ENCODE measurements at places on chromosomes 7 and 10.

DNA sequence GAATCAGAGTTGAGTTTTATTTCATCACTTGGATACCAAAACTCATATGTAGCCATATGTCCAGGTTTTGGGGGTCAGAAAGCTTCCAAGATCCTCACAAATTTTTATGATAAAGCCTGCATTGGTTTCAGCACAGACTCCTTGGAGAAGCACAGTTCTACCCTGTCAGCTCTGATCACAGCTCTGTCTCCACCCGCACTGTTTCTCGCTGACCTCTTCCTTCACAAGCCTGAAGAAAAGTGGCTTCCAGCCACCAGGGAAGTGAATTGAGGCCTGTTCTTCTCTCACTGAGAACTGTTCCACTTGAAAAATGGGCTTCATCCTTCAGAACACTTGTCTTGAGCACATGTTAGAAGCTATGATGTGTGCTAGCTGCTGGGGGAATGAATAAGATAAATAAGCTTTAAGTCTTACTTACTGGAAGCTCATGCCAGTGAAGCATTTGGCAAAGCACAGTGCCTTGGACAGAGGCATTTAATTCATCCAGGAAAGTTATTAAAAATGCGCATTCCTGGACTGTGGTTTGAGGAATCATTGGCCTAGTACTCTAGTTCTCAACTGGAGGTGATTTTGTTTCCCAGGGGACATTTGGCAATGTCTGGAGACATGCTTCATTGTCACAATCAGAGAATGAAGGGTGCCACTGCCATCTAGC, 133.6 kb downstream of the BMPER start:
- DNase-seq = no peak

GRCh38 chr10:50636618-50637579, 13.1 kb upstream of the SGMS1 start:
- no peak for DNase-seq

DNA sequence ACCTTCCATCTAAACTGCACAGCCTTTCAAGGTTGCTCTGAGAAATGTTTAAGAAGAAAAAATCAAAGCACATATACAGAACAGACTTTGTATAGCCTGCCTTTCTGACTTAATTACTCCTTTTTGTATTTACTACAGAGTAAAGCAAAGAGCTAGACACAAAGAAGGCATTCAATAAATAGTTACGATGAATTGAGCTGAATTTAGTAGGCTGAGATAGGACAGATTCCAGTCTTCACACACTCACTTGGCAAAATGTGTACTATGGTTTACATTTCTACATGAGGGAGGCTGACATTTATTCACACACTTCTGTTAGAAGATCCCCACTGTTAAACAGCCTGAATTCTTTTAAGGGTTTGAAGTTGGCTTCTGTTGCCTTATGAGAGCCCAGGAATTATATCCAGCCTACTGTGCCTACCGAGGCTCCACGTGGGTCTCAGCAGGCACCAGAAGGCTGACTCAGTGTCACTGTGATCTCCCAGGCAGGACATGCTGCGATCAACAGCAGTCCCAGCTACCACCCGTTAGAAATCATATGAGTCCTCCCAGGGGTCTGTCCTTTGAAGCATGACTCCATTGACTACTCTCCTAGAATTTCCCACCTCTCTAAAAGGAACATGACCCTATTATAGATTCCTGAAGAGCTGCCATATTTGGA, 24.5 kb upstream of the SLC25A13 start:
- DNase-seq = no peak

DNA sequence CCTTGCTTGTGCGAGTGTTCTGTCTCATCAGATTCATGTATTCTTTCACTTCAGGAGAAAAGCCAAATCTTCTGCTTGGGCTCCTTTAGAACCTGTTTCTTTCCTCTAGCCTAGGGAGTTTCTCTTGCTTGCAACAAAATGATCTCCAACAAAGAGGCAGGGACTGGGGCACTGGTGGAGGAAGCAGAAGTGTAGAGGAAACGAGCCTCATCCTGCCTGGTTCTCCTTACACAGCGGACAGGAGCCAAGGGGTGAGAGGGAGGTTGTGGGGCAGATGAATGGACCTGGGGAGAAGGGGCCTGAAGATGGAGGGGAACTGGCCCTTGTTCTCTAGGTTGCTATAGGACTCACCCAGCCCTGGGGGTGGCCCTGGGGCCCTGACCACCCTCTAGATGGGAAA, 141.1 kb downstream of the PKD1L1 start:
- DNase-seq = no peak

DNA sequence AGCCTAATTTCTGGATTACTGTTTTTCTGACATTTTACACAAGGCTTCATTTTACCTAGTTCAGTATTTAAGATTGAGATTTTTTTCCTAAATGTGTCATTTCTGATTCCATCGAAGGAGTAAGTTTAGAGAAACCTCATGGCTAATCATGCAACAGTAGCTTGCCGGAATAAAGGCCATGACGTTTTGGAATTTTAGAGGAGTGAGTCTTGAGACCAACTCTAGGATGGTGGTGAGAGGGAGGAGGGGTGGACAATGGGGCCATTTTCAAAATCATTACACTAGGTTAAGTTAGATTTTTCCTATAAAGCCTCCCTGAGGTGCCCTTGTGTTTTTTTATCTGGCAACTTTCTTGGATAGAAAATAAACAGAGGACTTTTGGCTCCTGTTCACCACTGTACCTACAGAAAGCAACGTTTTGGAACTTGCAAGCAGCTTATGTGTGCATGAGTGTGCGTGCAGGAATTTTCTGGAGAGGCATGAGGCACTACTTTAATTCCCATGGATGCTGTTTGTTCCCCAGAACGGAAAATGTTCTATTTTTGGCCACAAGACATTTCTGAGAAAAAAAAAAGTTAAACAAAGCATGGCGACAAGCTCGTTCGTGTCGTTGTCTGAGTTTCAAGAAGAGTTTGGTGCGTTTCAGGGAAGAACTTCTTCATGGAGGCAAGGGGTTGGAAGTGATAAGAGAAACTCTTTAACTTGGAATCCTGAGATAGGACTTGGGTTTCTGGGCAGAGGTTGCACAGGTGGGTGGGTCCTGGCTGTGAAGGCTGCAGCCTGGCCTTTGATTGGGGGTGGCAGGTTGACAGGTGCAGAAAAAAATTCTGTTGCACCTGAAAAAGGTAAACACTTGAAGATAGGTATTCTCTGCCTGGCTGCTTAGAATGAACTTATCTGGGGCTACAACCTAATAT, 178.1 kb downstream of the PTEN start:
- no peak for DNase-seq

GRCh38 chr10:103416436-103417147, 20.2 kb downstream of the PDCD11 start:
- DNase-seq = peak; percentile 29

GRCh38 chr10:68901105-68901927, at the start of gene DDX50:
DDX50 (plus strand) TSS chr10:68901315; CDS start chr10:68901385, 70 bp downstream.
- DNase-seq = peak; percentile 98

GRCh38 chr10:89625041-89625765, 19.8 kb downstream of the PANK1 start:
- DNase-seq = no peak

DNA sequence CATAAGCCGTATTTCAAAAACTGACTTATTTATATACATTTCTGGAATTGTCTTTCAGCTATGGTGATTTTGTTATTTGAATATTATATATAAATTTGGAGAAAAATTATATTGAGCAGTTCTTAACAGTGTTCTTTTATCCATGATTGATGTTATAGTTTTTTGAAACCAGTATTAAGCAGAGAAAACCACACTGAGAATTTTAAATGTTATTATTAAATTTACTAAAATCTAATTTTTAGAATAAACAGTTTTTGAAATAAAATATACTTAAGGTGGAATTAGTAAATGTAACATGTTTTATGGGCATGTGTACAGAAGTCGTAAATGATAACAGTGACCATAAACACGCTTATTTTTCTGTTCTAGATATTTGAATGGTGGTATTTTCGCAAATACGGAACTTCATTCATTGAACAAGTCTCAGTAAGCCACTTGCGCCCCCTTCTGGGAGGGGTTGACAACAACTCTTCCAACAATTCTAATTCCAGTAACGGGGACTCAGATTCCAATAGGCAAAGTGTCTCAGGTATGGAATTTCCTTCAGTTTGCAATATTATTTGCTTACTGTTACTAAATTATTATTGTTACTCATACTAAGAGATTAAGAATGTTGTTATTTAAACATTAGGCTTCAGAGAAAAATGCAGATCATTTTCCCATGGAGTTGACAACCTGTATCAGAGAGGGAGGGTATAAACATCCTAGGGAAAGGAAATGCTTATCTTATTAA, 166.1 kb downstream of the ST7 start:
- DNase-seq = peak; percentile 20

DNA sequence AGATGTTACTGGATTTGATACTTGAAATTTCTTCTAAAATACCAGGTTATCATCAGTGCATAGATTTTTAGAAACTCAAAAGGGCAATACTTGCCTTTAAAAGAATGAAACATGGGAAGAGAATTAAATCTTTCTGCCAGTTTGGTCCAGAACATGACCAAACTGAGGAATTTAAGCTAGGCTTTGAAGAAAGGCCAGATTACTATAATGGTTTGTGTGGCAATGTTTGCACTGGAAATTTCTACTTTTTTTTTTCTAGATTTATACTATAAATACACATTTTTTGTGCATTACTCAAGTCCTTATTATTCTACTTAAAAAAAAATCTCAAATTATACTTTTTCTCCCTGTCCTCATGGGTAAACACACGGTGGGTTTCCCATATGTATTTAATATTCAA, 9.2 kb downstream of the MKX start:
- no peak for DNase-seq

DNA sequence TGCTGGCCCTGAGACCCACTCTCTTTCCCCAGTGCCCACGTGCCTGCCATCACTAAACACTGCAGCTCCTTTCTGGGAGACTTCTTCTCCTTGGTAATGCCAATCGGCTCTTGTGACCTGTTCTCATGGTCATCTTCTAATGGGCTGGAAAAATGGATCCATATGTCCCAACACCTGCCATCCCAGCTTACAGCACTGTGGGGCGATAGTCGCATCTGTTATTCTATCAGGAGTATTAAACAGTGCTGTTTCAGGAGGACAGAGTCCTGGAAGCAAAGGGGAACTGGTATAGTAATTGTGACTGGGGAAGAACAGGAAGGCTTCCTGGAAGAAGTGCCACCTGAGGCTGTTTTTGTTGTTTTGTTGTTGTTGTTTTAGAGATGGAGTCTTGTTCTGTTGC, 411.2 kb downstream of the GLRX3 start:
- DNase-seq = no peak

GRCh38 chr7:103689255-103689654, 243.2 kb upstream of the SLC26A5 start:
- DNase-seq = peak; percentile 41

- no peak for DNase-seq
Observed at GRCh38 chr10:33878238-33878786, 543.8 kb upstream of the NRP1 start.

GRCh38 chr10:51960494-51960895, 261.1 kb upstream of the CSTF2T start:
- DNase-seq = peak; percentile 8

GRCh38 chr7:2498708-2499107, 20.9 kb upstream of the LFNG start:
- no peak for DNase-seq

DNA sequence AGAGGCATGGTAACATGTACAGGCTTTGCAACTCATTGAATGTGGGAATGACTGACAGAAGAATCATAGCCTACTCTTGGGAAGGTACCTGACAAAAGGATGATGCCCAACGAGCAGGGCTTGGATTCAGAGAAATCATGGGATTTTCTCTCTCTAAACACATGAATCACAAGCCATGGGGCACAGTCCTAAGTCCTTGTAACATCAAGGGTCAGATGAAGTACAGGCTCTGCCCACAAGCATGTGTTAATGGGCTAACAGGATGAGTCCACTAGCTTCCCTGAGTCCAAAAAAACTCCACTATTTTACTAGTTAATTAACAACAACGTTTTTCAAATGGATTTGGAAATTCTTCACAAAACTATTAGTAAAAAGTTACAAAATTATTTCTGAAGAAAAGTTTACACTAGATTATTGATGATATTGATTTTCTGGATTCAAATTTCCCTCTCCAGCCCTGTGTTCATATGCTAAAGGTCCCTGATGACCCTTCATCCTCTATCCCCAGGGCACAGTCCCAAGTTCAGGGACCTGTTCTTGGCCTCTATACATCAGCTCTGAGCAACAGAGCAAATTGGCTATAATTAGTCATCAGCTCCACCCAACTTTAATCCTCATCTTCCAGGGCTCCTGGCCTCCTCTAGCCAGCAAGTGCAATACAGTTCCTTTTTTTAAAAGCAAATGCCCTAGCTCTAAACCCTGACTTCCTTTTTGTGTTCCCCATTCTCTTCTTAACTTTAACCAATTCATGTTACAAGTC, 99.8 kb downstream of the GSAP start:
- DNase-seq = no peak

DNA sequence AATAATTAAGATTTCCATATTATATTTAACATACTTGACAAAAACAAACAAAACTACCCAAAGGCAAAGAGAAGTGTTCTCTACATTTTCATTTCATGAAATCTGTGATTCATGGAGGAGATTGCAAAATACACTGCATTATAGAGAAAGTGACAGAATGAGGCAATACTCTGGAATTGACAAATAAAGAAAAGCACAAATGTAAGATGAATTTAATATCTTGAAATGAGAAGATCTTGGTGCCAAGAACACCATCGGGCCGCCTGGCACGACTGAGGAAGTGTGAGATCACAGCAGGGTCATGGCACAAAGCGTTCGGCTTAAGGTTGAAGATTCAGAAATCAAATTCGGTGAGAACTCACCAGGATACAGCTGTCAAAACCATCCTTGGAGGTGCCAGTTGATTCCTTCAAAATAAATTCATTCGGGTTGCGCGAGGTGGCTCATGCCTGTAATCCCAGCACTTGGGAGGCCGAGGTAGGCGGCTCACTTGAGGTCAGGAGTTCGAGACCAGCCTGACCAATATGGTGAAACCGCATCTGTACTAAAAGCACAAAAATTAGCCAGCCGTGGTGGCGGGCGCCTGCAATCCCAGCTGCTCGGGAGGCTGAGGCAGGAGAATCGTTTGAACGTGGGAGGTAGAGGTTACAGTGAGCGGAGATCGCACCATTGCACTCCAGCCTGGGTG, 174.0 kb upstream of the PFKP start:
- no peak for DNase-seq

- no peak for DNase-seq
Observed at GRCh38 chr10:36766415-36766810, 359.0 kb upstream of the ANKRD30A start.

GRCh38 chr7:93949423-93949822, 27.9 kb downstream of the GNG11 start:
- DNase-seq = no peak

DNA sequence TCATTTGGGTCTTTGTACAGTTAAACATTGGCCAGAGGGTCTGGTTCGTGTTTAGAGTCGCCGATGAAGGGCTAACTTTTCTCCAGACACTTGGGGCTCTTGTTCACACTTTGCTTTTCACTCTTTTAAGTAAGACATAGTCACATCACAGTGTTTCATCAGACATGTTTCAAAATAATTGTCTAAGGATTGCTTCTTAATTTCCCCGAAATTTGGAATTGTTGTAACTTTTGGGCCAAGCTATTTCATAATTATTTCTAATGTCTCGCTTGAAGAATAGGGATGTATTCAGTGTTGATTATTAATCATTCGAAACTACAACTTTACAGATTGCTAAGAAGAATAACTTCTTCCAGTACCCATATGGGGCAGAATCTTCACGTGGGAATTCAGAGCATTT, 92.8 kb downstream of the TCF7L2 start:
- DNase-seq = no peak

GRCh38 chr10:30986053-30986555, 45.6 kb downstream of the ZNF438 start:
- DNase-seq = no peak

- DNase-seq = no peak
Observed at GRCh38 chr10:105706281-105707026, 1065.4 kb downstream of the SORCS3 start.

- DNase-seq = no peak
Observed at GRCh38 chr7:80346704-80347103, 165.2 kb downstream of the GNAT3 start.

Data from Caki2 (cell line).